Activated CD4-positive, CD25-positive, alpha-beta regulatory T cell treated with anti-CD3 and anti-CD28 coated beads, Interleukin-2, amount 50 U/mL, for 16 hours (primary cell): ENCODE measurements at places on chromosomes 2 and 18.

DNA sequence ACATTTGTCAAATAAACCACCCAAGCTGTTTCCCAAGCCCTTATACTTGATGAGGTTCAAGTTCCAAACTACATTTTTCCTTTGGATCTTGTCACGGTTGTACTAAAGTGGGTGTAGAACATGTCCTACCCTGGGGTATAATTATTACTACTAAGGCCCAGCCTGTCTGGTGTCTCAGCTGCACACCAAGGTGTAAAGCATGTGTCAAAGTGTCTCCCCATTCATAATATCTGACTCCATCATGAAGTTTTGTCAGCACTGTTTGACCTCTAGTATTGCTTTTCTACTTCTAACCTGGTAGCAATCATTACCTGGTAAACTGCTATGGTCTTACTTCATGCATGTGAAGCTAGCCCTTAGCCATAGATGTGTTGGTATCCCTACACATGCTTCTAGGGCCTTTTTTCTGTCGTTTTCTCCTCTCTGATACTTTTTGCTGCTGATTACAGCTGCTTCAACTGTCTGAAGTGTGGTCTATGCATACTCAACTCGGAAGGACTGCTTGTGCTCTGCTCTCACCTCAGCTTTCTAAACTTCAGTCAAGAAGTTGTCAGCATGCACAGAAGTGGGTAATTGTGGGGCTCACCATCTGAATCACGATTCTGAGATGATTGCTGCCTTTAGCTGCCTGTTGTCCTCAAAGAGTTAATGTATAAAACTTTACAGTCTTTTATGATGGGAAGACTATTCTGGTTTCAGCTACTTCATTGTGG is 445.7 kb upstream of the TRIB2 start:
- DNase-seq: no peak

DNA sequence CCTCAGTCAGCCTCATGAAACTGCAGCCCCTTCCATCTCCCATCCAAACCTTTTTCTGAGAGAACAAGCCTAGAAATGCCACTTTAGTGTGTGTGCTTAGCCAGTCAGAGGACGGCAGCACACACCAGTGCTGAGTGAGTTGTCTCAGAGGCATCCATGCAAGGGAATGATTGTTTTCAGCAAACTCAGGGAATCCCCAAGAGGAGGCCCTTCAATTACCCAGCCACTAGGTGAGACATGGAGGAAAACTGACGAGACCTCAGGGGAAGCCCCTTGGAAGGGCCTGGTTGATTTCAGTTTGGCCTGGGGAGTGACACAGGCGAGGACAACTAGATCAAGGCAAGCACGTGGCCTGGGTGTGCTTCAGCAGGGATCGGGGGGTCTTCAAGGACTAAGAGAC is 49.7 kb downstream of the APOB start:
- DNase-seq: no peak

- DNase-seq: no peak
These were observed 164.1 kb downstream of the SLC8A1 start for GRCh38 chr2:40287773-40288172.

GRCh38 chr18:23532848-23533247 is 29.5 kb downstream of the RMC1 start:
- DNase-seq: no peak

DNA sequence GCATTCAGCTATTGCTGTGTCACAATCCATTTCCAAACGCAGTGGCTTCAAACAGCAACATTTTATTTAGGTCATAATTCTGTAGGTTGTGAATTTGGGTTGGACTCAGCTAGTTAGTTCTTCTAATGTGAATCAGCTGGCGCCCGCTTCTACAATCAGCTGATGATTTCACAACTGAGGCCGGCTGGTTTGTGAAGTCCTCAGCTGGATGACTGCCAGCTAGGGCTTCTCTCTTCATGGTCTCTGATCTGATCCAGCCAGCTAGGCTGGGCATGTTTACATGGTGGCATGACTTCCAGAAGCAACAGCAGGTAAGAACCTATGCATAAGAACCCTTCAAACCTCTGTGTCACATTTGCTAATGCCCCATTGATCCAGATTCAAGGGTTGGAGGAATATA is 172.0 kb downstream of the SLC4A10 start:
- DNase-seq: no peak

- DNase-seq: no peak
These were observed 8.8 kb upstream of the POLI start for GRCh38 chr18:54260396-54261072.

- no peak for DNase-seq
These were observed 9.1 kb downstream of the B3GNT2 start for GRCh38 chr2:62204998-62205496.

DNA sequence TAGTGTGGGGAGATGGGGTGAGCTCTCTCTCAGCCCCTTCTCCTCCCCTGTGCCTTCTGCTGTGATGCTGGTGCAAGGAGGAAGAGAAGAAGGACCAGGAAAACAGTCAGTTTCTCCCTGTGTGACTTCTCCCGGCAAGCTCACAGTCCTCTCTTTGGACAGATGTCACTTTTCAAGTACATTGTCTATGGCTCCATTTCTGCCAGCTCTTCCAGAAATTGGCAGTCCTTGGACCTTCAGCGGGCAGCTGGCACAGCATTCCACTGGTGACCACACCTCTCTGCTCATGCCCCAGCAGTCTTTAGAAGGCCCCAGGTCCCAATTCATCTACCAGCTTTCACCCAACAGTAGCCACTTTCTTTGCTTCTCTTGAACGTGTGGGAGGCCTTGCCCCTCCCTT is 63.9 kb downstream of the AOX1 start:
- no peak for DNase-seq

GRCh38 chr2:138035608-138036217 is 71.4 kb downstream of the HNMT start:
- no peak for DNase-seq

- no peak for DNase-seq
These were observed 822.6 kb downstream of the TRIB2 start for GRCh38 chr2:13539296-13539695.

DNA sequence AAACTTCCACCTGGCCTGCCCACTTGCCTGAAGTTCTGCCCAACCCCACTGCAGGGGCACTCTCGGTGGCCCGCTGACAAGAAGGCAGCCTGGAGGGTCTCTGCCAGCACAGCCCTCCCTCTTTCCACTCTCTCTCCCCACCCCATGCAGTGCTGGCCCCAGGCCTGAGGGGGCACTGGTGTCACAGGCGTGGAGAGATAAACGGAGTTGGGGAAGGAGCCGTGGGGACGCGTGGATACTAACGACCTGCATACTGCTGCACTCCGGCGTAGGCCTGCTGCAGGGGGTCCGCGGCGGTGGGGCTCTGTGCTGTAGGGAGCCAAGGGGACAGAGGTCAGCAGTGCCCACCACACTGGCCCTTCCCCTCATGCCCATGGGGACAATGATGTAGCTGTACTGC is 299.3 kb downstream of the CELF4 start:
- no peak for DNase-seq

- no peak for DNase-seq
These were observed 62.8 kb downstream of the DCC start for GRCh38 chr18:52402814-52403213.

DNA sequence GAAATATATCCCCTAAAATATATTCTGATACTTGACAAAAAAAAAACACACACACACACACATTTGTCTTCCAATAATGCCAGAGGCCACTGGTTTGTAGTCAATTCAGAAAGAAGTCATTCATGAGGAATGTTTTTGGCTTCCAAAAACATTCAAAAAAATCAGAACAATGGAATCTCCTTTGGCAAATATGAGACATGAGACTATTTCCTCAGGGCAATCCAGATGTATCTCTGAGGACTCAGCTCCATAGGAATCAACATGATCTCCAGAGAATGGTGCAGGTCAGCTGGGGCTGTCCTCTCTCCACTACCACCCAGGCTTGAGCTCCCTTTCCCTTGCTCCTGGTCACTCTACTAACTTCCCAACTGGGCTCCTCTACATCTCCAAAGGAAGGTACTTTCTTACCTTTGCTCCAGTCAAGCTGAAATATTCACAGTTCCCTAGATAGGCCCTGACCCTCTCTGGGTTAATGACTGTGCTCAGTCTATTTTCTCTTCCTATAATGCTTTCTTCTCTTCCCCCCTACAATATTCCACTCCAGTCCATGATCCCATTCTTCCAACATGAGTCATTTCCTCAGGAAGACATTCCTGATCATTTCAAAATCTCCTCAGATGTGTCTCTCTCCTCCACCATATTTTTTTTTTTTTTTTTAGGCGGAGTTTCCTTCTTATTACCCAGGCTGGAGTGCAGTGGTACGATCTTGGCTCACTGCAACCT is 145.3 kb downstream of the C1D start:
- DNase-seq: no peak

DNA sequence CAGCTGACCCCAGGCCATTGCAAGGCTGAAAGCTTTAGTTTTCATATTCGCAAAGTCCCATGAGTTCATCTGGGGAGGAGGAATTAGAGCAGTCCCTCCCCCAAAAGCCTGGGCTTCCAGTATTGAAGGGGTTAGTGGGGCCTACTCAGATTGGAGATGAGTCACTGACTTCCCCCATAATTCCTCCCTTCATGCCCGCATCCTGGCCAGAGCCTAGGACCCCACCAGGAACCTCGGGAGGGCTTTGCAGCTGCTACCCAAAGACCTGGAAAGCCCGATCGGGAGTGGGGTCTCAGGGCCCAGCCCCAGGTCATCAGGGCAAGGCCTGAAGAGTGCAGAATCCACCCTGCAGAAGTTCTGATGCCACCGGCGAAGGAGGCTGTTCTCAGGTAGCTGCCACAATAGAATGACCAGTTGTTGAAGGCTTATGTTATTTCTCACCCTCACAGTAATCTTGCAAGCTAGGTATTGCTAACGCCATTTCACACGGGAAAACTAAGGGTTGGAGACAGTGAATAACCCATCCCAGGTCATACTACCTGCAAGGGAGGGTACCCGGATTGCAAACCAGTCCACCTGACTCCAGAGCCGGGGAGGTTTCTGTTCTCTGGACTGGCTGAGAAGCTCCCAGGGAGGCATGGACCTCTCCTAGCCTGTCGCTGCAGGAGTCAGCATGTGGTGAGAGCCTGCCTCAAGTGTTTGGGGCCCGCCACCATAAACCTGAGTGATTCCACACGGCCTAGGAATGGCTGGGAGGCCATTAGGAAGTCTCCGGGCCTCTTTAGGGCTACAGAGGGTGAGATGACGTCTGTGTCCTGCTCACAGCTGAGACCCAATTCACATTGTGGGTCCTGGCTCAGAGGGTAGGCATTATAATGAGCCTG is 5.8 kb upstream of the ARID5A start:
- no peak for DNase-seq

GRCh38 chr2:182852801-182853200 is 13.6 kb downstream of the FRZB start:
- DNase-seq: no peak

GRCh38 chr2:17574406-17575073 is 34.0 kb downstream of the VSNL1 start:
- no peak for DNase-seq

DNA sequence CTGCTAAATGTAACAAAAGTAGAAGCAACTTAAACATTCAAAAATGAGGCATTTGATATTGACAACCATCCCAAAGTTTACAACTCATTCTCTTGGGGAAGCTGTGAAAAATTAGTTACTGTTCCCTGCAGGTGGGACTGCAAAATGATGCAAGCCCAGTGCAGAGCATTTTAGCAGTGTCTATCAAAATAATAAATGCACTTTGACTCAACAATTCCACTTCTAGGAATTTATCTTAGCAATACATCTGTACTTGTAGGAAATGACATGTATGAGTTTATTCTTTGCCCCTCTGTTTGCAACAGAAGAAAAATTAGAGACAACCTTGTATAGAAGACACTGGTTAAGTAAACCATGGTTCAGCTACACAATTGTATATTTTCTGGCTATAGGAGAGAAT is 48.0 kb upstream of the TLK1 start:
- DNase-seq: no peak

- no peak for DNase-seq
These were observed 9.0 kb downstream of the STRADB start for GRCh38 chr2:201460532-201460931.

GRCh38 chr2:232502911-232503808 is 15.5 kb upstream of the ECEL1 start:
- DNase-seq: no peak

- DNase-seq: no peak
These were observed 68.2 kb downstream of the HPCAL1 start for GRCh38 chr2:10370895-10371294.

DNA sequence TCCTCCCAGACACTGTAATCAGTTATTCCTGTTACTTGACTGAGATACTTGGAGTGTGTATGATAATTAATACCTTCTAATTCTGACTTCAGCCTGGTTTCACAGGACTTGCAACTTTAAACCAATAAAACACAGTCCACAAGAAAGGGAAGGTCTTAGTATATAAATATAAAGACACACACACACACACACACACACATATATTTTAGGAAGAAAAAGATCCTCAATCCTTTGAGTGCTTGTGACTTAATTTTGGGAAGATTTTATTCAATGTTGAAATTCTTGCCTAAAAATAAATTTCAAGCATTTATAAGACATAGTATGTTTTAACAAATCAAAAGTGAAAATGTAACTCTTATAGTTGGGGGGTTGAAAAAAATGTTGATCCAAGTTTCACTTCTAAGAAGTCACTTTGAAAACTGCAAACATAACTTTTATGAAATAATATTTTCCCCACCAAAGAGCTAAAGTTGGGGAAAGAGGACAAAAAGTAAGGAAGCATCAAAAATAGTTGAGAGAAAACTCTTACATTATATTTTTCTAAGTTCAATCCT is 824 bp upstream of the VPS54 start:
- DNase-seq: no peak

DNA sequence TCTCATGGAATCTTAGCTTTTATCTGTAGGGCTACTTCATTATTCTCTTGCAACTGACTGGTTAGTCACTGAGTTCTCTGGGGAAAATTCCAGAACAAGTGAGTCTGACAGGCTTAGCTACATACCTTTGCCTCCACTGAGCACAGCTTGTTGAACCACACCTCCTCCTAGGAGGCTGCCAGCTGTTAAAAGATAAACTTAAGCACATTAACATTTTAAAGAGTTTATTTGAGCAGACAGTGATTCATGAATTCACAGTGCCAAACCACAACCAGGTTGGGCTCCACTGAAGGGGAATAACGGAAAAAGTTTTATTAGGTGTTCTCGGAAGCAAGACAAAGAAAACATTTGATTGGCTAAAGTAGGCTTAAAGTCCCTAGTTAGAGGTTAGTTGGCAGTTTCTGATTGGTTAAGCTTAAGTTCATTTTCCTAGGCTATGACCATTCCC is 12.5 kb upstream of the SLC38A11 start:
- no peak for DNase-seq

GRCh38 chr2:129882476-129882875 is 97.0 kb upstream of the RAB6C start:
- DNase-seq: no peak

- no peak for DNase-seq
These were observed 200.7 kb upstream of the RGPD4 start for GRCh38 chr2:107625982-107626381.

GRCh38 chr18:29156531-29156930 is 979.6 kb upstream of the CDH2 start:
- DNase-seq: no peak

DNA sequence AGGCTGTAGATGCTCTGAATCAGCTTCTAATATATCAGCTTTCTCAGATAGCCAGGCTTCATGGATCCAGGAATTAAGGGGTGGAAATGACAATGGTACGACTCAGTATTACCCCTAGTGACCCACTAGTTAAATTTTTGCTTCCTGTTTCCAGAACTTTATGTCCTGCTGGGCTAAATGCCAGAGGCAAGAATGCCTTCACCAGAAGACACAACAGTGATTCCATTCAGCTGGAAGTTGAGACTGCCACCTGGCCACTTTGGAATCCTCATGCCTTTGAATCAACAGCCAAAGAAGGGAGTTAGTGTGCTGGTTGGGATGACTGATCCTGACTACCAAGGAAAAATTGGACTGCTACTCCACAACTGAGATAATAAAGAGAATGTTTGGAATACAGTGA is 239.1 kb downstream of the ASXL3 start:
- no peak for DNase-seq

- no peak for DNase-seq
These were observed 11.7 kb upstream of the KLHL30 start for GRCh38 chr2:238126775-238127164.
